ENCODE measurements at places on chromosomes 2 and 18. TPM values are rescaled to one million over a fixed set of nuclear protein-coding genes. Genes with fewer than 3 reads are reported as not detected.

The ZEB2 gene
- 83.2 TPM for total RNA-seq

- DNase-seq: no peak
Observed at GRCh38 chr2:180761224-180761623, 219.2 kb upstream of the UBE2E3 start.

GRCh38 chr2:127025359-127026166, 81.4 kb downstream of the BIN1 start:
- no peak for DNase-seq

GRCh38 chr18:53909668-53910067, 314.8 kb downstream of the MBD2 start:
- no peak for DNase-seq
